ENCODE measurements at places on chromosomes 12 and 14. TPM values are rescaled to one million over a fixed set of nuclear protein-coding genes. Genes with fewer than 3 reads are reported as not detected.

DNA sequence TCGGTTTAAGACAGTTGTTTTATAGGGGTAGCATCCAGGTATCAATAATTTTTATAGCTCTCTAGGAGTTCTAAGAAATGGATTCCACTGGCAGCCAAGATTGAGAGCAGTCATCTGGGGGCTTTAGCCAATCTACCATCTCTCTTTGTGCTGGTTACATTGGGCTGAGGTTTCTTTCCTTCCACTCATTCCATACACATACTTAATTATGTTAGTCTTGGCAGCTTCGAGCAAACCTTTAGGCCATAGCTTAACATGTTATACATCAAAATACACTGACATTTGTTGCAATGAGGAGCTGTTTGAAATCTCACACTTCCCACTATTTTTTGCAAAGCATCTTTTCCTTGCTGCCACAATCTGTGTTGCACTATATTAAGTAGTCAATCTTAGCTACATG, 63.1 kb downstream of the ARMH4 start:
- DNase-seq = no peak

GRCh38 chr12:92582475-92582874, 120.3 kb upstream of the PLEKHG7 start:
- DNase-seq = no peak

- no peak for DNase-seq
These were observed 95.9 kb downstream of the TTC7B start for GRCh38 chr14:90720336-90720735.

DNA sequence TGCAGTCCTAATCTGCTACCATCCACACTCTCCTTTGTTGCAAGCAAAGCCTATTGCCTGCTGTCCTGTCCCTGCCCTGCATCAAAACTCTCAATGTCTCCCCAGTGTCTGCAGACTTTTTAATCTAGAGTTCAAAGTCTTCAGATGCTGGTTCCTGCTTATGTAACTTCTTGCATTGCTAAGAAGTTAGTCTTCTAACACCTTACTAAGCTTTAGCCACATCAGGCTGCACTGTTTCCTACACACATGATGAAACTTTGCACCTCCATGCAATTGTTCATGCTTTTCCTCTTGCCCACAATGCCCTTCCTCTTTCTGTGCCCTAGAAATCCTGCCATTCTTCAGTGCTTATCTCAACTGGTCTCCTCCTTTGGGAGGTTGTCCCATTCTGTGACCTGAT, 16.2 kb upstream of the DICER1 start:
- DNase-seq = no peak

GRCh38 chr14:80644826-80645225, 296.7 kb downstream of the CEP128 start:
- DNase-seq = no peak

DNA sequence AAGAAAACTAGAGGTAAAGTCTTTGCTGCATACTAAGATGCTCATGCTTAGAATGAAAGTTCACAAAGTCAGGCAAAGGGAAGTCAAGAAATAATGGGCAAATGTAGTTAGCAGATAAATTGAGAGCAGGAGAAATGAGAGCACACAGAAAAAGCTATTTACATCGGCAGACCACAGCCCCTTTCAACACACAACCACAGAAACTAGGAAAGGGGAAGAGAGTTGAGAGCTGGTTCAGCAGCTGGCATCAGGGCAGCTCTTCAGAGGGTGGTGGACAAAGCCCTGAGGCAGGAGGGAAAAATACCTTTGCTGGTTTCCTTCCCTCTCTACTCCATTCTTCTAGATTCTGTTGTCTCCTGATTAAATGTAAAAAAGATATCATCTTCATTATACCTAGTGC, 95.4 kb upstream of the ANO4 start:
- DNase-seq = no peak

GRCh38 chr12:5904969-5905368, 40.1 kb downstream of the ANO2 start:
- peak; percentile 43 for DNase-seq

DNA sequence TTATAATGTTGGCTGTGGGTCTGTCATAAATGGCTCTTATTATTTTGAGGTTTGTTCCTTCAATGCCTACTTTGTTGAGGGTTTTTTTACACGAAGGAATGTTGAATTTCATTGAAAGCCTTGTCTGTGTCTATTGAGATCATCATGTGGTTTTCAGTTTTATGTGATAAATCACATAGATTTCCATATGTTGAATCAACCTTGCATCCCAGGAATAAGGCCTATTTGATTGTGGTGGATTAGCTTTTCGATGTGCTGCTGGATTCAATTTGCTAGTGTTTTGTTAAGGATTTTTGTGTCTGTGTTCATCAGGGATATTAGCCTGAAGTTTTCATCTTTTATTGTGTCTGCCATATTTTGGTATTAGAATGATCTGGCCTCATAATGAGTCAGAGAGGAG, 27.6 kb downstream of the SLC2A13 start:
- no peak for DNase-seq

GRCh38 chr12:31205054-31205453, 120.9 kb downstream of the SINHCAF start:
- no peak for DNase-seq

DNA sequence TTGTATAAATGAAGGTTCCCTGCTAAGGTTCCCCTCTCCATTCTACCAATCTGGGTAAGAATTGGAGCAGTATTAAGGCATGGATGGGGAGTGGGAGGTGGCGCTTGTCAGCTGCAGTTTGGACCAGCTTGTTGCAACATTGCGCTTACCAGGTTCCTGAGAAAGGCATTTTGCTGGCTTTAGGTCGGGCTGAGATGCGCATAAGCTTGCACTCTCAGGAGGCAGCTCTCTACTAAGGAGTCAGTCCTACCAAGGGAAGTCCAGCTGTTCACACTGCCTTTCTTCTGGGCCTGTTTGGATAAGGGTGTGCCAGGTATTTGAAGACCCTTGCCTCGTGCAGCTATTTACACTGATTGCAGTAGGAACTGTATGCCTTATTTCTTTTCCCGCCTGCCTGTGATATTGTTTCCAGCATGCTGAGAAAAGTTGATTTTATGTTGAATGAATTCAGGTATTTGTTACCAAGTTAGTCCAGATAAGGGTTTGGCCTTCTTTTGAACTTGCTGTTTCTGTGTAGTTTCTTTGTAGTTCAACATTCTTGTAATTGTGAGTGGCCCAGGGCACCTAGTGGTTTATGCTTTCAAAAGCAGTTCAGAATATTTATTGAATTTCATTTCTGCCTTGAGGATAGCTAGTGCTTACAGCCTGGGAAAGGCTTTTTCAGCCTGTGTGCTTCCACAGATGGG, 2.6 kb downstream of the MLEC start:
- DNase-seq = no peak

DNA sequence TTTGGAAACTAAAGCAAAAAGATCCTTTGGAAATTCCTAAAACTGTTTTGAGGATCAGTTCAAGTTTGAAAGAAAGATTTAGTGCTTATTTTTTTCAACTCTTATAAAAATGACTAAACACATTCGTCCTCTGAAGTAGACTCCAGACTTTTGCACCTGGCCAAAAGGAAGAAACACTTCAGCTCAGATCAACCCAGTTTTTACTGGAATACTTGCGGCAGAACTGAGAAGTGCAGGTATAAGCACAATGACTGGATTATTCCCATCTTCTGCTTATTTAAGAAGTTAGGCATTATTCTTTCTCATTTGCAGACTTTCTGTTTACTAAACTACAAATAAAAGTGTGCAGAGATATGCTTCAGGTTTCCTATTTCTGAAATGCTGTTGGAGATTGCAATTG, 41.9 kb downstream of the PDE6H start:
- no peak for DNase-seq

- no peak for DNase-seq
These were observed 102.9 kb downstream of the ADCK1 start for GRCh38 chr14:77902811-77903210.

DNA sequence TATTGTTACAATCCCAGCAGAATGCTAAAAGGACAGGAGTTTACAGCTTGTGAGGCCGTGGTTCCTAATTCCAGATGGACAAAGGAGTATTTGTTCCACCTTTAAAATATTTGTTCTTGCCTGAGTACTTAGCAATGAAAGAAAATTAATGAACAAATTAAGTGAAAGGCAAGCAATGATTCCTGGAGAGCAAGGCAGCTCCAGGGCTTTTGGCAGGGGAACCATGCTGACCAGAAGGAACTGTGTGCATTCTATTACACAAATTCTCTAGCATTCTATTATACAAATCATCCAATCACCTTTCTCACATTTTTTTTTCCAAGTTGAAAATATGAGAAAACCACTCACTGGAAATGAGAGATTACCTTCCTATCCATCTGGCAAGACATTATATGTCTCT, 1.8 kb upstream of the BMAL2 start:
- no peak for DNase-seq

- no peak for DNase-seq
These were observed 63.0 kb downstream of the NCOR2 start for GRCh38 chr12:124504273-124505000.

DNA sequence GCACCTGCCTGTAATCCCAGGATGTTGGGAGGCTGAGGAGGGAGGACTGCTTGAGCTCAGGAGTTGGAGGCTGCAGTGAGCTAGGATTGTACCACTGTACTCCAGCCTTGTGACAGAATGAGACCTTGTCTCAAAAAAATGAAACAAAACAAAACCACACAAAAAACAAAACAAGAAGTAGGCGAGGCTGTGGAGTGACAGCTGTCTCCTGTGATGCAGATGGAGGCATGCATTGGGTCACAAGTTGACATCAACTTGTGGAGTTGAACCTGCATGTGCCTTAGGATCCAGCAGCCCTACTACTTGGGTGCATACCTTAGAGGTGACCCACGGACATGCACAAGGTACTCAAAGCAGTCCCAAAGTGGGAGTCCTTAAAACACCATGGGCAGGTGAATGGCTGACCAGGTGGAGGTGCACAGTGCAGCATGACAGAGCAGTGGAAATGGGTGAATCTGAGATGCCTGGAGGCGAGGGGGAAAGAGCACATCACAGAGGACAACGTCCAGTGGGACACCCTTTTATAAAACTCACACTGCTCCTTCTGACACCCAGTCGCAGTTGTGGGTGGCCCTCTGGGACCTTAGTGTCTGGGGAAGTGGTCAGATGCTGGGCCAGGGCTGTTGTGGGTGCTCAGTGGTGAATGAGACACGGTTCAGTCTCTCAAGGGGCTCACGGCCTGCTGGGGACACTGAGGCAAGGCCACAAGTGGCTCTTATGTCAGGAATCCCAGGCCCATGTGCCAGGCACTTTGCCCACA, 12.7 kb downstream of the PLBD2 start:
- no peak for DNase-seq

DNA sequence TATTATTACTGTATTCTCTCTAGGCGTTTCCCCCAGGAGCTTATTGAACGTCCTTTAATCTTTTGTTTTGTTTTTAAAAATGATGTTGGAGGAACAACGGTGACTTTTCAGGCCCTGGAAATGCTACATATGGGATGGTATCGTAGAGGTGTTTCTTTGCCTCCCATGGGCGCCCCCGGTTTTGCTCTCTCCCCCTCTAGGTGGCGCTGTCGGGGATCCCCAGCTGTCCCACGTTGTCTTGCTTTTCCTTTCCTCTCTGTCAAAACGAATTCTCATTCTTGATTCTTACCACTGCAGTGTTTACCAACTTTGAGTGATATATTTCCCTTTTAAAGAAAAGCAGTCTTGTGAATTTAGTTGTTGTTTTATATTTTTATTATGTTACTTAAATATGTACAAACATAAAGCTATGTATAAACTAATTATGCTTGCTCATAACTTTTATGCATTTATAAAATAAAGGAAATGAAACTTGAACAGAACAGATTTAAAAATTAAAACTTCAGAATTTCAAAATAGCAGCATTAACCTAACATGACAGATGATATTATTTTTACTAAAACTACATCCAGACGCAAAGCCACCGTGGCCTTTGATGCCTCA, 171.9 kb downstream of the RGS6 start:
- DNase-seq = no peak

DNA sequence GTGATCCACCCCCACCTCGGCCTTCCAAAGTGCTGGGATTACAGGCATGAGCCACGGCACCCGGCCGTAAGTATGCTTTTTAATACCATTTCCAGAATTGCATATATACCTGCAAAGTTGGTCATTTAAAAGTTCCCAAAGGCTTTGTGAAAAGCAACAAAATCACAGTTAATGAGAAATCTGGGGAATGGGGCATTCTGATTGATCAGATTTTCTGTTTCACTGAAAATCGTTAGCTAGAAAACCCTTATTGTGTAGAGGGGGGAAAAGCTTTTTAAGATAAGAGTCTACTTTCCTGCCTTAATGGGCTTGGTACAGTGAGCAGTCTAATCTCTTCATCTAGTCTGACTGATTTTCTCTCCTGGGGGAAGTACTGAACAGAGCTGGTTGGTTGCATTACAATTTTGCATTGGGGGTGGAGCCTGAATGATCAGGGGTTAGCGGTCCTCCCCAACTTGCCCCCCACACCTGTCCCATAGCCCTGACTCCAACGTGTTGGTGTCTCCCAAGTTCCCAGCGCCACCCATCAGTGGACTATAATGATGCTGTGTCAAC, 23.8 kb downstream of the IL31 start:
- DNase-seq = no peak

DNA sequence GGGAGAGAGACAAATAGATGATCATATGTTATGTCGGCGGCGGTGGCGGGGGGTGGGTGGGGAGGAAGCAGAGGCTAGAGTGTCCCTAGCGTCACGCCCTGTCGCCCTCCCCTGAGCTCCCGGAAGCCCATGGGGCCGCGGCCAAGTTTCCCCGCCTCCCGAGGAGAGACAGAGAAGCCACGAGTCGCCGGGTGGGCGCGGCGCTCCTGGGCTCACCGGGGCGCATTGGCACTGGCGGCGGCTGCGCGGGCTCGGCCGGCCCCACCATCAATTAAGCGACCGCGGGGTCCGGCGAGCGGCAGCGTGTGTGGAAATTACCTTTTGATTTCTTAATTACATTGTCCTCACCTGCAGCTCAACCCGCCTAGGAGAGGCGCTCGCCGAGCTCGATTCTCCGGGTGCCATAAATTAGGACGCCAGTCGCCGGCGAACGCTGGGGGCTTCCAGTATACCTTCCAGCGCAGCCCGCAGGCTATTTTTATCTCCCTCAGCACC, 119.9 kb upstream of the LHX5 start:
- DNase-seq = no peak

GRCh38 chr14:88179716-88180115, 143.4 kb downstream of the KCNK10 start:
- no peak for DNase-seq

- no peak for DNase-seq
These were observed 21.6 kb upstream of the CDK2AP1 start for GRCh38 chr12:123293178-123293760.

Gene CEBPE
- total RNA-seq = not detected

Gene PLD4
- not detected for total RNA-seq

Gene AQP6
- total RNA-seq = not detected

Gene SPX
- not detected for total RNA-seq

Gene TMEM116
- 11.5 TPM for total RNA-seq

Gene PCK2
- total RNA-seq = 18.7 TPM

Gene TNS2
- total RNA-seq = 235 TPM

Gene FKBP4
- total RNA-seq = 45.9 TPM

Gene RPS6KA5
- 5.2 TPM for total RNA-seq

Gene CRIP2
- total RNA-seq = 126 TPM

Gene LRR1
- 3.7 TPM for total RNA-seq

Gene TESPA1
- 2.5 TPM for total RNA-seq

Data from vagina (tissue), 2 donors.